Smooth muscle cell of the pulmonary artery (primary cell): ENCODE measurements at places on chromosomes 2 and 18. TPM values are rescaled to one million over a fixed set of nuclear protein-coding genes. Genes with fewer than 3 reads are reported as not detected.

The CKAP2L gene
- total RNA-seq = 1.3 and 4.0 TPM in 2 replicates

The CYTIP gene
- 5.5 and 23.5 TPM in 2 replicates for total RNA-seq

The GPR45 gene
- not detected in 2 replicates for total RNA-seq

The STEAP3 gene
- total RNA-seq = 18.4 and 19.9 TPM in 2 replicates

The TEKT4 gene
- total RNA-seq = not detected in 2 replicates

The GPR17 gene
- not detected in 2 replicates for total RNA-seq

The TFCP2L1 gene
- under 0.01 TPM in 1 of 2 replicates, not detected in the other for total RNA-seq
